ENCODE measurements at places on chromosomes 4 and X. TPM values are rescaled to one million over a fixed set of nuclear protein-coding genes. Genes with fewer than 3 reads are reported as not detected.

The CDX4 gene
- not detected for total RNA-seq

The CENPE gene
- total RNA-seq, result 8.7 TPM

The GAGE12F gene
- total RNA-seq, result not detected

The GPR34 gene
- 0.14 TPM for total RNA-seq

The HELT gene
- not detected for total RNA-seq

The SLC6A14 gene
- 0.03 TPM for total RNA-seq

The PRDM8 gene
- 0.27 TPM for total RNA-seq

The CT45A2 gene
- total RNA-seq, result not detected

The FREM3 gene
- not detected for total RNA-seq

The TCEAL2 gene
- not detected for total RNA-seq
